ENCODE measurements at places on chromosomes 16 and 17.

DNA sequence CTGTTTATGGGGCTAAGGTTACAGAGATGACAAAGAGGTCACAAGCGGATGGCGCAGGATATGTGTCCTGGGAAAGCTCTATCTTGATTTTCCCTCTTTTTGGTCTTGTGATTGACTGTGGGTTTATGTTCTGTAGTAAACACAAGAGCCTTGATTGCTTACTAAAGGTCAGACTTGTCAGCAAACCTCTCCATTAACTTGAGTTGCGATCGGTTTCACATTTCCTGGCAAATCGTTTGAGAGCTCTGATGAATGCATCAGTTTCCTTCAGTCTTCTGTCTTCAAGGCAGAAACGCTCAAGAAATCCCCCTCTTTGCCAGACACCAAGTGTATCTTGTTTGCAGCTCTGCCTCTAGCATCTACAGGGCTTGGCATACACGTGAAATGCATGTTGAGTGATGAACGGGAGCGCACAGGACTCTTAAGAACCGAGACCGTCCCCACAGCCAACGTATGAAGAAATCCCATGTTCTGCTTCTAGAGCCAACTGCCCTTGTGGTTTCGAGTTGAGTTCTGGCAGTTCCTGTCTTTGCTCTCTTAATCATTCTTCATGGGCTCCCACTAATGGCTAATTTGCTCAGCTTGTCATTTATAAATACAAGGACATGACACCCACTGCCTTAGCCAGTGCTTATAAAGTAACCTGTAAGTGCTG, 143.3 kb downstream of the PITPNC1 start:
- DNase-seq = no peak

- no peak for DNase-seq
These were observed 2.6 kb downstream of the SLC16A6 start for GRCh38 chr17:68288375-68288774.

DNA sequence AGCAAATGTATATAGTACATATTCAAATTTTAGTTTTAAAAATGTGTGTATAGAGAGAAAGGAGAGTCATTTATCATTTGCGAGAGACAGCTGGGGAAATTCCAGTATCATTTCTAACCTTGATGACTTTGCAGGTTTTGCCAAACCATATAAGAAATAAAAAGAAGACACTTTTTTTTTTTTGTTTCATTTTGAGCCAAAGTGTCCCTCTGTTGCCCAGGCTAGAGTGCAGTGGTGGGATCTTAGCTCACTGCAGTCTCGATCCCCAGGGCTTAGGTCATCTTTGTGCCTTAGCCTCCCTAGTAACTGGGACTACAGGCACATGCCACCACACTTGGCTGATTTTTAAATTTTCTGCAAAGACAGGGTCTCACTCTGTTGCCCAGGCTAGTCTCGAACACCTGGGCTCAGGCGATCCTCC, 38.4 kb upstream of the VWA3A start:
- DNase-seq = no peak

- no peak for DNase-seq
These were observed 4.0 kb downstream of the TAC4 start for GRCh38 chr17:49843774-49844350.

DNA sequence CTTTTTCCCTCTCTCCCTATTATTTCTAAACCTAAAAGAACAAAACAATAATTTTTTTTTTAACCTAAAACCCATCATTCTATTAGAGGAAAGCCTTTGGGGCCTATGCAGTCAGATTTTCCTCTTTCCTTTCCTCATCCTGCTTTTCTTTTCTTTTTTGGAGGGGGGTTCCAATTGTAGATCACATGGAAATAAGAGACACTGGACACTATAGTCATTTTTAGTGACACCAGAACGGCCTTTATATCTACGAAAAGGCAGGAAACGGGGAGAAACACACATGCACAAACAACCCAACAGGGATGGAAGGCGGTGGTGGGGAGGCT, 5.1 kb upstream of the ZFHX3 start:
- no peak for DNase-seq

Data from mucosa of gallbladder (tissue), 1 donor.